ENCODE measurements at places on chromosomes 1 and 21.

- DNase-seq, result no peak
Measured at GRCh38 chr21:26385721-26386120, 187.4 kb downstream of the CYYR1 start.

DNA sequence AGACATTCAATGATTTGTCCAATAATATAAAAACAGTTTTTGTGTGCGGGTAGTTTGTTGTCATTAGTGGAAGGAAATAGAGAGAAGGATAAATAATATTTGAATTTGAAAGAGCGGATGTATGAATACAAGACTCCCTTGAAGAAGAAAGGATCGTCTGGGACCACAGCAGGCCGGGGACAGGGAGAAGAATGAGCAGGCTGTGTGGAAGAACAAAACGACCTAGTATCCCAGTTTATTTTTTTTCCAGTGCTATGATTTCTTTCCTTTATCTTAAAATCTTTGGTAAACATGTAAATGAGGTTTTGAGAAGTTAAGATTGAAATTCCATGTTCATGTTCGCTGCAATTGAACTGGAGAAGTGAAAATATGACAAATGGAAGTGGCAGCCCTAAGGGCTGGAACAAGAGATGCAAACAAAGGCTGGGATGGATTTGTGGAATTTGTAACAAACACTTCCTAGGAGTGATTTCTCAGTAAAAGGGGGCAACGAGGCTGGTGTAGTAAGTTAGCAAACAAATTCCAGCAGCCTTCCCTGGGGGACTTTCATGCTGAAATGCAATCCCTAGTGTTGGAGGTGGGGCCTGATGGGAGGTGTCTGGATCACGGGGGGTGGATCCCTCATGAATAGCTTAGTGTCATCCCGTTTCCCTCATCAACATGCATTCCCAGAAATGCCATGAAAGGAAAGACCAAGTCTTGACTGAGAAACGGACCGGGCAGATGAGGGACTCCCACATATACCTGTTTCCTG is 10.2 kb upstream of the IFI16 start:
- no peak for DNase-seq

DNA sequence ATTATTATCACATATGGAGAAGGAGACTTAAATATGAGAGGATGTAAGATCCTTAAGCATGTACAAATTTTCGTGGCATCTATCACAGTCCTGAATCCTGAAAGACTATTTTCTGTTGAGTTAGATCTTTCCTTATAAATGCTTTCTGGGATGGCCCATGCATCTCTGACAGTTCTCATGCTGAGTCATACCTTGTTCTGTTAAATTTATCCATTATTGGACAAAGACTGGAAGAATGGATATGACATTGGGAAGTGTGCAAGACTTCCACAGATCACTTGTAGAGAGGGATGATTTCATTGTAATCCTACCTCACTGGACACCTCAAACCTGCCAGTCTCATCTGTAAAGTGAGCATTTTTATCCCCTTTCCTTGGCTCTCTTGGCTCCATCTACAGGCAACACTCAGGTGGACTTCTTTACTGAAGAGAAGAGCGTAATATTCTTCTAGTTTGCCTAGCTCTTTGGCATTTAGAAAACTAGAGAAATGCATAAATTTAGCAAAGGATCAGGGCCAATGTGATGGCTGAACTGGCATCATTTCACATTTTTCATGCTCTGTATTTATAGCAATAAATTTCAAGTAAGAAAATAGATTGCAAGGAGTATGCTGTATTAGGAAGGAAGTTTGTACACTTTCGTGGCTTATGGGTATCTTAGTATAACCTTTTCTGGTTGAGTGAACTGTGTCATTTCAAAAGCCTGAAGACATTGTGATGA is 128.2 kb downstream of the NFIA start:
- DNase-seq, result no peak

GRCh38 chr1:159653201-159653600 is 61.2 kb downstream of the CRP start:
- DNase-seq, result no peak

DNA sequence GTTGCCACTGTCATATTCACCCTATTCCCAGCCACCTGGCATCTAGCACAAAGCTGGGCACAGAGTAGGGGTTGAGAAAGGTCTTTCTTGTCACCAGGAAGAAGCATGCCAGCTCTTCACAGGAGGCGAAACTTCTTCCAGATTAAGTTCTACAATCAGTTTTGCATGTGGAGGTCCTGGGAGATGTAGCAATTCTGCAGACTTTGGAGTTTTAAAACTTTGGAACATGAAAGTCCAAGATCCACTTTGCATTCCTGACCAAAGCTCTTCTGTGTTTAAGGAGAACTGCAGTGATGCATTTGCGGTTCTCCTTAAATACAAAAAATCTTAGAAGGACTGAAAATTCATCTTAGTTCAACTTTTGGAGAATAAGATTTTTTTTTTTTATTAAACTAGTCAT is 258.5 kb upstream of the USP24 start:
- no peak for DNase-seq

DNA sequence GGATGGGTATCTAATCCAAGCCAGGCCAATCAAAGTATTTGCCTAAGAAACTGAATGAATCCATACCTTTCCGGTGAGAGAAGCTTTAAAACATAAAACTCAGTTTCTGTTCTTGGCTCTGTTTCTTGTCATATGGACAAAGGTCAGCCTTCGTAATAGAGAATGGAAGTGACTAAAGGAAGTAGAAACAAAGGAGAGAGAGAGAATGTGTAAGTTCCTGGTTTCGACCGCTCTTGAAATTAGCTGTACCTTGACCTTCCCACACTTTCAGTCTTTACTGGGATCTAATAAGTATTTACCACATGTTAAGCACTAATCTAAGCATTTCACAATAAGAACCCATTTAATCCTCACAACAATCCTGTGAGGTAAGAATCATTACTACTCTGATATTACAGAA is 19.6 kb upstream of the CLCA4 start:
- DNase-seq, result no peak

- no peak for DNase-seq
Measured at GRCh38 chr1:224456637-224456953, 22.0 kb upstream of the WDR26 start.

GRCh38 chr1:204320382-204320804 is 39.3 kb downstream of the PLEKHA6 start:
- DNase-seq, result no peak

GRCh38 chr1:154837034-154837671 is 32.9 kb downstream of the KCNN3 start:
- no peak for DNase-seq

DNA sequence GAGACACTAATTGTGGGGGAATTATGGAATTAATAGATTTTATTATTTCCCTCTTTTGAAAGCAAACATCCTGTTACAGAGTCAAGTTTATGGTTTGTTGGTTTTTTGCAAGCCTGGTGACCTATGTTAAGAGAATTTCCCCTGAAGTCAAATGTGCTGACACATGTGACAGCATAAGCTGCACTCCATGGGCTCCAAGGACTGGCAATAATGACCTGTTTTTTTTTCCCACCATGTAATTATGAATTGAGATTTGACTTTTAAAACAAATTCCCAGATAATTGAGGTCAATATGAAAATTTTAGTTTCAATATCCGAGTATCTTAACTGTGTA is 242.5 kb upstream of the SGIP1 start:
- DNase-seq, result no peak

GRCh38 chr1:198601936-198602889 is 36.6 kb upstream of the PTPRC start:
- DNase-seq, result no peak

DNA sequence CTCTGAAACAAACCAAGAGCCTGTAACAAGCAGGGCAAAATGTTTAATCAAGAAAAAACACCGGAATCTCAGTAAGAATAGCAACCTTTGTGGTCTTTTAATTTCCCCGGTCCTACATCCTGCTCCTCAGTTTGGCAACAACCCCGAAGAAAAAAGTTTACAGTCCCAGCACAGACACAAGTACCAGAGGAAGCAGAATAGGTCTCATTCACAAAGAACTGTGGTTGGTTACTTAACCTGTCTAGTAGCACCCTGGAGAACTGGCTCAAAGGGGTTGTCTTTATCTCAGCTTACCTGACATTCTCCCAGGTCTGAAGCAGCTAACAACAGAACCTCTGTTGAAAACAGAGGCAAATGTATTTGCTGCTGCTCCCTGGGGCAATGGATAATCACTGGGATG is 399.3 kb downstream of the AJAP1 start:
- DNase-seq, result no peak

- no peak for DNase-seq
Measured at GRCh38 chr1:93676427-93676826, 5.2 kb downstream of the BCAR3 start.

DNA sequence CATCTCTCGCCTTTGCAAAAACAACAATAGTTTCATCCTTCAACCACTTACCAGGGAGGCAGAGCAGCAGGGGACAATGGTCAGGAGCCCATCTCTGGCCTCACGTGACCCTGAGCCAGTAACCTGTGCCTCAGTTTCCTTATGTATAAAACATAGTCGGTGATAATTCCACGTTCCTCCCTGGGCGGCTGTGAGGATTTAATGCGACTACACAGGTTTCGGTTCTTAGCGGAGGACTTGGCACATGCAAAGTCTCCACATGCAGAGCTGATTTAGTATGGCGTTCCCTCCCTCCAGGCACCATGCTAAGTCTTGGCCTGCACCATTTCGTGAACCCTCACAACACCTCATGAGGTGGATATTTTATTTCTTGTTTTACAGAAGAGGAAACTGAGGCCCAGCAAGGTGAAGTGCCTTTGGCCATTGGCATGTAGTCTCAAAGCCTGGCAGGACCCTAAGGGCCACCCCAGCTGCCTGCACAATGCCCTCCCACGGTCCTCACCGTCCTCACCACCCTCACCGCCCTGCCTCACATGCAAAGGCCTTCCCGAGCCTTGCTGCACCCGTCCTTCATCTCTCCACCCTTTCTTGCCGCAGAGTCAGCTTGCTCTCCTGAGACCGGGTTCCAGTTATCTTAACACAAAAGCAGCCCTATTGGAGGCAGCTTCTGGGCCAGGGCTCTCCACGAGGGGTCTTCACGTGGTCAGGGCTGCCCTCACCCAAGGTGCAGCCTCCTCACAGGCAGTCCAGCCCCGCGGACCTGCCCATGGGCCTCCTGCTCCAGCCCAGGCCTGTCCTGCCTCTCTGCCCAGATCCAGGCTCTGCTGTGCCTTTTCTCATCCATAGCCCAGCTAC is 48.9 kb downstream of the SYF2 start:
- DNase-seq, result no peak

DNA sequence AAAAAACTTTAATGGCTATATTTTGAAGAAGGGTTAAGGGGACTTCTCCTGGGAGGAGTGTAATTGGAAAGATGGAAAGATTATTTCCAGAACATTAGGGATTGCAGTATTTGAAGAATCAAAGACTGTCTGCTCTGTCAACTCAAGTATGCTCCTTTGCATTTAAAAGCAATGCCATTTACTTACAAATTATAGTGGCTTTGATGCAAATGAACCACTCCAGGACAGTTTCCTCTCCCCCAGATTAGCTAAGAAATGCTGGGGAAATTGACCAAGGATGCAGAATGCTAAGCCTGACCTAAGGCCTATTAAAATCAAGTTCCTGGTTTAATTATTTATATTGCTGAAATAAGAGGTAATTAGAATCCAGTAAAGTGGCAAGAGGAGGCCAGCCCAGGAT is 110.5 kb upstream of the CAMK1G start:
- DNase-seq, result no peak

- no peak for DNase-seq
Measured at GRCh38 chr1:64842224-64842623, 97.3 kb downstream of the RAVER2 start.

DNA sequence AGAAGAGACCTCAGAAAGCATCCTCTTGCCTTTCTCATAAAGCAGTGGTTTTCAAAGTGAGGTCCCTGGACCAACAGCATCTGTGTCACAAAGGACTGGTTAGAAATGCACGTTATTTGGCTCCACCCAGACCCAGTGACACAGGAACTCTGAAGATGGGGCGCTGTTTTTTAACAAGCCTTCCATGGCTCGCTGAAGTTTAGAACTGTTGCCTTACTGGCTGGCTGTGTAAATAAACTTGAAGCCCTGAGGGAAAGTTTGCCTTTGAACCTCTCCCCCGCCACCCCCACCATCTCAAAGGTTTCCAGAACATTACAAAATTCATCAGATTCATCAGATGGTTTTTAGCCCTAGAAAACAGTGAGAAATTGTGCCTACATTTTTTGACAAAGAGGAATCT is 21.8 kb upstream of the IKBKE start:
- DNase-seq, result no peak

- DNase-seq, result no peak
Measured at GRCh38 chr1:118984086-118984721, 3.9 kb downstream of the TBX15 start.

DNA sequence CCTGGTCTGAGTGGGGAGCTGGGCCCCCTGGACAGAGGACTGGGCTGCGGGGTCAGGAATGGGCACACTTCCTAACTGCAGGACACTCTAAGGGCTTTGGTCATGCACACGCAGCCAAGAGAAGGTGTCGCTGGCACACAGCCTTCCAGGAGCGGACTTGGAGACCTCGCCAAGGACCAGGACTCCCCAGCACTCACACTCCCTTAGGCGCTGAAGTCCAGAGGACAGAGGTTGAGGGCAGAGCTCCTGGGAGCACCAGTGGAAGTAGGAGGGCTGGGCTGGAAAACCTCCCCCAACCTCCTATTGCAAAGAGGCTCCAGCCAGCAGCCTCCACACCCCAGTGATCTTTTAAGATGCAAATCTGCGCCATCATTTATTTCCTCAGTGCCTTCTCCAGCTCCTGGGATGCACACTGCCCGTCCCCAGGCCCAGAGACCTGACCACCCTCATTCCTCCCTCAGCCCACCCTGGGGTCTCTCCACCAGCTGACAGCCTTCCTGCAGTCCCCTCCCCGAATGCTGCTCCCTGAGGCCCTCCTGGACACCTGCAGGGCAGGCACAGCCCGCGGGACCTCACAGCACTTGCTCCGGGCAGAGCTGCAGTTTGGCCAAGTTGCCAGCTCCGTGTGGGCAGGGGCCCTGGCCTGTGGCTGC is 3.0 kb downstream of the TSPEAR start:
- DNase-seq, result no peak

GRCh38 chr1:171292799-171293198 is 21.2 kb upstream of the FMO4 start:
- no peak for DNase-seq

DNA sequence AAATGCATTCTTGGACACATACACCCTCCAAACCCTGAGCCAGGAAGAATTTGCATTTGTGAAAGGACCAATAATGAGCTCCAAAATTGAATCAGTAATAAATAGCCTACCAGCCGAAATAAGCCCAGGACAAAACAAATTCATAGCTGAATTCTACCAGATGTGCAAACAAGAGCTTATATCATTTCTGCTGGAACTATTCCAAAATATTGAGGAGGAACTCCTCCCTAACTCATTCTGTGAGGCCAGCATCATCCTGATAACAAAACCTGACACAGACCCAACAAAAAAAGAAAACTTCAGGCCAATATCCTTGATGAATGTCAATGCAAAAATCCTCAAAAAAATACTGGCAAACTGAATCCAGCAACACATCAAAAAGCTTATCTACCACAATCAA is 6.7 kb downstream of the SPRR2E start:
- DNase-seq, result no peak

GRCh38 chr1:50358962-50359361 is 64.3 kb downstream of the DMRTA2 start:
- DNase-seq, result no peak
